Activated T-helper 9 cell treated with anti-CD3 and anti-CD28 coated beads, Interleukin-2, amount 50 U/mL, for 16 hours (primary cell): ENCODE measurements at places on chromosomes 11 and 22.

- no peak for DNase-seq
These were observed 63.5 kb downstream of the APOL1 start for GRCh38 chr22:36316419-36316818.

- no peak for DNase-seq
These were observed 3.5 kb upstream of the AMPD3 start for GRCh38 chr11:10451426-10452116.

DNA sequence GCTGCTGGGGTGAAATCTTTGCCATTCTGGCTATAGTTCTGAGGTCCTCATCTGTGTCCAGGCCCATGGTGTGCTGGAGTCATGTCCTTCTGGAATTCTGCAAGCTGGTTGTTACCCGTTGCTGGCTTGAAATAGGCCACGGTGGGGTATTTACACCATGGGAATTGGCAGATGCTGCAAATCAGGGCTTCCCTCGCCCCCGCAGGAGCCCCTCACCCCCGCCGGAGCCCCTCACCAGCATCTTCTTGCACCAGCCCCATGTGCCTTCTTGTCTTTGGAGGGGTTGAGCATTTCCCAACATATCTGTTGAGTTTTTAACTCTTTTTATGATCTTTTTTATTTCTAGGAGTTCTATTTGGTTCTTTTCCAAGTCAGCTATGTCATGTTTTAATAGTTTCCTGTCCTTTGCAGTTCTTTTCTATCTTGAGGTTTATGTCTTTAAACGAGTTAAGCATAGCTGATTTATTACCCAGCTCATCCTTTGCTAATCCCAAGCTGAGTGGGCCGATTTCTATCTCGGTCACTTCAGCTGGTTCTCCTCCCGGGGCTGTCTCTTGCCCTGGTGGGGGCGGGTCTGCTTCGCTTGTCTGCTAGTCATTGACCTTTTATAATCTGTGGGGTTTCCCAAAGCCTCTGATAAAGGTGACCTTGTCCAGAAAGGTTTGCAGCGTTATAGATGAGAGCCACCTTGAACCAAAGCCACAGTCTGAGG, 17.6 kb downstream of the ANO1 start:
- no peak for DNase-seq

GRCh38 chr11:72352859-72353551, 81.3 kb downstream of the CLPB start:
- DNase-seq, result no peak

- no peak for DNase-seq
These were observed 225.0 kb upstream of the TBCEL start for GRCh38 chr11:120798854-120799253.
